ENCODE measurements at places on chromosomes 16 and 17. TPM values are rescaled to one million over a fixed set of nuclear protein-coding genes. Genes with fewer than 3 reads are reported as not detected.

MT4 gene
- polyA plus RNA-seq = not detected

DNA sequence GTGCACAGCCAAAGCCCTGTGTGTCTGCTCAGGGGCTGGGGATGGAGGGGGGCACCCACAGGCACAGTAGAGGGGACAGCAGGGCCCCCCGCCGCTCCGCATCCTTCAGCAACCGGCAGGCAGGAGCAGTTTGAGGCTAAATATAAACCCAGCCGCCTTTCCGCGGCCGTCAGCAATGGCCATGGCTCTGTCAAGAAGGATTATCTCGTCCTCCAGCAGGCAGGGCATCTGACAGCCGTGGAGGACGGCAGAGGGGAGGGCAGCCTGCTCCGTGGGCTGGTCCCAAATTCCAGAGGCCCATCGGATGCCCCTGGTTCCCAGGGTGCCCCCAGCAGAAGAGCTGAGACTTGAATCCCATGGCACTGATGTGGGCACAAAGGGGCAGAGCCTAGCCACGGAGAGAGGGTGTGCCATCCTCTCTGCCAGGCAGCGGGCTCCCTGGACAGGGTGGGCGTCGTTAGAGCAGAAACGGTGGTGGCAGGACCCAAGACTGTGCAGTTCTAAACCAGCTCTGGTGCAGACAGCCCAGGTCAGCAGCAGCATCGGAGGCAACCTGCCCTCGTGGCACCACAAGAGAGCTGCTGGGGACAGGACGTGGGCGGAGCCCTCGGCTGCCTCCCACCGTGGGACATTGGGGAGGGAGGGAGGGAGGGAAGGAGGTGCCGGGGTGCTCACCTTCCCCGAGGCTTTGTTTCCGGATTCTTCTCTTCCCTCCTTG lies 198.8 kb upstream of the CIBAR2 start:
- DNase-seq = no peak

- DNase-seq = peak; percentile 88
These were observed at the start of the genes CXCL16 and ZMYND15 for GRCh38 chr17:4739122-4740024. CXCL16 (minus strand) TSS chr17:4739928; CDS start chr17:4739339, 589 bp downstream. ZMYND15 (plus strand) TSS chr17:4739833; CDS start chr17:4740549, 716 bp downstream.

DNA sequence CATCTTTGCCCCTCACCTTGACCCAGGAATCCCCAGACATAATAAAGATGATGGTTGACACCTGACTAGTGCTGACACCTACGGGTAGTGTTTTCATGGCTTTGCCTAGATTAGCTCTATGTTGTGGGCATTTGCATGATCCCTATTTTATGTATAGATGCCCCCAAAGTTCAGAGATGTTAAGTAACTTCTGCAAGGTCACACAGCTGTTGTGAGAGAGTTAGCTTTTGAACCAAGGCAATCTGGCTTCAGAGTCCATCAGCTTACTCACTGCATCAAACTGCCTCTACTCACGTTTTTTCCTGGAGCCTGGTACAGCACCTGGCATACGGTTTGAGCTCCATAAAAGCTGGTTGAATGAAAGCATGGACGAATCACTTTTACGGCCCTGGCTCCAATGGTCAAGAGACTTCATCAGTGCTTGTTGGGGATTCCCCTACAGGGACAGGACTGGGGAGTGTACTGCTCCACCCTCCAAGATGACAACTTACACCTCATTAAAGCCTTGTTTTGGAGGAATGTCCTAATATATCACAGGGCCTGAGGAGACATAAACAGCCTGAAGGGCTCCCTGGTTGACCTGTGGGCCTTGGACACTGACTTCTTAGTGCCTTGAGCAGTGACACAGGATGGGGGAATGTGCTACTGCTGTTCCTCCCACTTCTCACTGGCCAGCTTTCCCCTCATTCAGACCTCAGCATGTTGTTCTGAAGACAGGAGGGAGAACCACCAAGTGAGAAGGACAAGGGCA lies 193.2 kb upstream of the ASIC2 start:
- DNase-seq = no peak

GRCh38 chr16:50173316-50173715 lies 20.2 kb downstream of the TENT4B start:
- DNase-seq = no peak

DNA sequence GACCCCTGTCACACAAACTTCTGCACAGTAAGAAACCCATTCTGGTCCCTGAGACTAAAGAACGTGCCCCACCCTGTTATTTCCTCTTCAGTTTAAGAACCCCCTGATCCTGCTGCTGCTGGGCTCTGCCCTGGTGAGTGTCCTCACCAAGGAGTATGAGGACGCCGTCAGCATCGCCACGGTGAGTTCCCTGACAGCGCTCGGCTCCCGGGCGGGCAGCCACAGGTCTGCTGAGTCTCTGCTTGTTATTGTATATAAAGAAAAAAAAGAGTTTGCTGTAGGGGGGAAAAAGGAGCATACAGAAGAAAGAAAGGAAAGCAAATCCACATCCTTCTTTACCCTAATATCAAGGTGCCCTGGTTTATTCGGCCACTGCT lies 40.0 kb downstream of the ATP2C2 start:
- no peak for DNase-seq

- DNase-seq = no peak
These were observed 56.1 kb downstream of the CRISPLD2 start for GRCh38 chr16:84875846-84876245.

- peak; percentile 10 for DNase-seq
These were observed 1.4 kb downstream of the AXIN2 start for GRCh38 chr17:65559804-65560627.

All from naive B cell (primary cell).